AG04450 (cell line): ENCODE measurements at places on chromosomes 12 and 14.

GRCh38 chr14:93305725-93306418, 27.0 kb downstream of the BTBD7 start:
- DNase-seq: no peak

DNA sequence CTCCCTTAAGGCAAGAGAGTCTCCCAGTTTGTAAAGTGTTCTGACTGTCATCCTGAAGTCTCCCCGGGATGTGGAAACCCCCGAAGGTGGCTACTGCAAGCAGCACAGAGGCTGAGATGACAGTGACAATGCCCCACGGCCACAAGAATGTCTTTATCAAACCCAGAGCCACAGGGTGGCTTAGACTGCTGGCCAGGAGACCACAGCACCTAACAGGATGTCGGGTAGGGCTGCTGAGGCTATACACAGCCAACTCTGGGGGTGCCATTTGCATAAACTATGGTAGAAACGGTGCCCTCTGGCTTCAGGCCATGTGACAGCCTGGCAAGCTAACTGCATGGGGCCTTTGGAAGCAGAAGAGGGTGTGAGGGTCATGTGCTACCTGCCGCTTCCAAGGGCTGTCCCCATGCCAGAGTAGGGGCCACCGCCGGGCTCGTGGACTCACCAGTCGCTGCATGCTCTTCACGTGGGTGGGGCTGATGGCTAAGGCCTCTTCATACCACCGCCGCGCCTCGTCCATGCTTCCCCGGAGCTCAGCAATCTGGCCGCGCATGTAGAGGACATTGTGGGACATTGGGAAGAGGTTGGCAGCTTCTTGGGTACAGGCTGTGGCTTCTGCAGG, 180.9 kb downstream of the CALM1 start:
- DNase-seq: no peak

DNA sequence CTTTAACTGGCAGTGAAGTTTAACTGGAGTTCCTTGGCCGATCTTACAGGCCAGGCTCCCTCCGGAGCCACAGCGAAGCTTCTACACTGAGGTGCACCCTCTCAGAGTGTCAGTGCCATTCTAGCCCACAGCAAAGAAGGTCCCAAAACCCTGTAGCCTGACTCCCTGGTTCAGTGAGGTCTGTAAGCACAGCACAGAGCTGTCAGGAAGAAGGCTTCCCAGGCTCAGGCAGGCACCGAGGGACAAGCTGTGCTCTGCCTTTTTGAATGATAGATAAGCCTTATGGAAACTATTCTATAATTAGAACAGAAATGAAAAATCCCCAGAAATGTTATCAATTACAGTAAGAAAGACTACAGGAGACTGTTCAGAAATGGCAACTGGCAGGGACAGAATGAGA, 40.2 kb downstream of the MOK start:
- DNase-seq: no peak

DNA sequence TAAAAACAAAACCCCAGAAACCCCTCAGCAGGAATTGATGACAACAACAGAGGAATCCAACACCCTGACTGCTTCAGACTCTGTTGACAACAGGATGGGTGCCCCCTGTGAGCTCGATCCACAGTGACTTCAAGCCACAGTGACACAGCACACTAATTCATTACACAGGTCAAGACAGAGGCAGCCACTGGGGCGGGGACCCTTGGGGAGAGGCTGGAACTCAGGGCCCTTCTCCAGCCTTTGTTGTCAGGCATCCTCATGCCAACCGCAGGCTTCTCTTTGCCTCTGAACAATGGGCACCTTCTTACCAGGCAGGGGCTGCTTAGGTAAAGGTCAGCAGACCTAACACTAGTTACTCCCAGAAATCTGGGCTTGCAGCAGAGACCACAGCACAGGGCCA, 37.6 kb downstream of the ACADS start:
- DNase-seq: no peak

DNA sequence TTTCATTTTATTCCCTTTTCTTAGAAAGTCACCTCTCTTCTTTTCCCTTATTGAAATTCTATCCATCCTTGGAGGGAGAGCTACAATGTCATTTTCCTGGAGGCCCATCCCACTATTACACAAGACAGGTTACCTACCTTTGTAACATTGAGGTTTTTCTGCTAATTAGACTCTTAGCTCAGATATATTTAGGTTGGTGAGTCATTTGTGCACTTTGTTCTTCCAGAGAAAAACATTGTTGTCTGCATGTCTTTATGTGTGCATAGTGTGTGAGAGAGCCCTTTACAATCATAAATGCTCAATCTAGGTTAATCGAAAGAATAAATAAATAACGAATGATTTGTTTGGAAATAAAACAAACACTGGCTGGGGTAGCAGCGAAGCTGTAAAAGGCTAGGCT, 191.8 kb downstream of the DACT1 start:
- no peak for DNase-seq

- no peak for DNase-seq
These were observed 6.8 kb downstream of the KIF26A start for GRCh38 chr14:104144911-104145825.

DNA sequence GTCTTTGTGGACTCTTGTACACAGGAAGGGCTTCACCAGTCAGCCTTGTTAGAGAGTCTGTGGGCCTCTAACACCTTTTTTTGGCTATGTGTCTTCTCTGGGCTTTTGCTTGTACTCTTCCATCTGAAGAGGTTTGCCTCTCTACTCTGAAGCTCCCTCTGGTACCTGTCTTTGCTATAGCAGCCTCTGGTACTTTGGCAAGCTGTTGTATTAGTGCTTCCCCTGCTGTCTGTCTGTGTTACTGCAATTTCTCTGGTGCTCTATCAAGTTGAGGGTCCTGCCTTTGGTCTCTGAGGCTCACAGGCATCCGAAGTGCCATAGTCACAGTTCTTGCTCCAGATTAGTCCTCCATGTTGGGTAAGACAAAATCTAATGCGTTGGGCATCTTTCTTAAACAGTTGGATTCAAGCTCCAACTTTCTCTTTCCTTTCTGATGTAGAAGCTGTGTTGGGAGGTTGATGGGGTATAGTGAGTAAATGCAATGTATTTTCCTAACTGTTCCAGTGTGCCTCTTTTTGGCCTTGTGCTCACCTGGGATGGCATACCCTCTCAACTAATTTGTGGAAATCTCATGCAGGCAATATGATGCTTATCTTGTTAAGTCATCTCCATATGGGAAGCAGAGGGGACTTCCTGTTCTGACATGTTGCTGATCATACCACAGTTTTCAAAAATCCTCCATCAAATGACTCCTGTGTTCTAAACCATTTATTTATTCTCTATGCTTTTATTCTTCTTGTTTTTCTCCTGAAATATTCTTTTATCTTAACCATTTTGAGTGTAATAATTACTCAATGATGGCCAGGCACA, 88.8 kb downstream of the ATF7IP start:
- no peak for DNase-seq

GRCh38 chr12:34296143-34297041, 274.1 kb downstream of the ALG10 start:
- DNase-seq: no peak

DNA sequence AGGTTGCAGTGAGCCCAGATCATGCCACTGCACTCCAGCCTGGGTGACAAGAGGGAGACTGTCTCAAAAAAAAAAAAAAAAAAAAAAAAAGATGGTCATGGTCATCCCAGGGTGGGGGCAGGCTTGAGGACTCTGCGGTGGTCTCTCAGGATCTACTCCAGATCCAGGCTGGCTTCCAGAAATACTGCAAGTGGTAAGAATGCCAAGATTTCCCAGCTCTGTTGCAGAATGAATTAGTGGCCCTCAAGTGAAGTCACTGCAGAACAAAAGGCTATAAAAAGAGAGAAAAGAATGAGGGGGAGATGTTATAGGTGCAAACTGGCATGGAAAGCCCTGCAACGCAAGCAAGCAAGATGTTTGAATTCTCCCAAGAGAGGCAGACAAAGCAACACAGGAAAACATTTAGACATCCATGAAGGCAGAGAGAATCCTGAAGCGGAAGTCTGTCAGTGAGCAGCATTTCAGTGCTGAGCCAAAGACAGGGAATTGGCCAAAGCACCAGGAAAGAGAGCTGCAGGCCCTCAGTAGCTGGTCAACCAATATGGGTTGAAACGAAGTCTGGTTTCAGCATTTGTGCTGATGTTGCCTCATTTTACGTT, 31.9 kb upstream of the ETFBKMT start:
- no peak for DNase-seq

GRCh38 chr12:62716866-62717525, 218.0 kb downstream of the PPM1H start:
- no peak for DNase-seq

- DNase-seq: no peak
These were observed 76.4 kb downstream of the FOXN4 start for GRCh38 chr12:109232731-109233130.

DNA sequence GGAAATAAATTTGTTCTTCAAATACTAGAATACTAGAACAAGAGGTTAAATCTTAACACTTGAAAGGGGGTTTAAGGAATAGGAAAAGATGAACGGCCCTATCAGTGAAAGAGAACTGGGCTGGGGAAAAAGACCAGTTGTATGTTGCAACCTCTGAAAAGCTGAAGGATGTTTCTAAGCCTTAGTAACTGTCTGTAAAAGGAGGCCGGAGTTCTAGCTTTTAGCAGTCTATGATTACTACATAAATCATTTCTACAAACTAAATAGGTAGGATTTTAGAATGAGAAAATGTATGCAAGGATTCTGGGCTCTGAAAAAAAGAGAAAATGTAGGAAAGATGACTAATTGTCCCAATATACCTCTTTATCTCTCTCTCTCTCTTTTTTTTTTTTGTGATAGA, 4.9 kb downstream of the CERS5 start:
- no peak for DNase-seq

DNA sequence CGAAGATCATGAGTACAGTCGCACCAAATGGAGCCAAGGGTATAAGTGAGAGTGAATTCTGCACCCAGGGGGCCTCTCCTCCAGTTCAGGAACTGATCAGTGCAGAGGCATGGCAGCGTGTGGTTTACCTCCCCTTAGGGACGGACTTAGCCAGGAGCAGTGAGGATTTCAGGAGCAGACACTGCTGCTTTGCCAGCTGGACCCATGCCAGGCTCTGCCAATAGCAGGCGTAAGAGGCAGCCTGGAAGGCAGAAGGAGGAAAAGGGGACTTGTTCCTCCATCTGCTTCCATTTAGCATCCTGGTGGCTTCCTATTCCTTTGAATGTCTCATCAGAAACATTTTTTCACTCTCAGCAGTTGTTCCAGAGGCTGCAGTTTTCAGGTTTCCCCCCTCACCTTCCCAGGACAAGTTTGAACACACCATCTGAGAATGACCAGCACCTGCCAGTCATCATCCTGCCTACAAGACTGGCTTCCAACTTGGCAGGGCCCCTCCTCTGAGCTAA, 137.0 kb upstream of the LMNTD1 start:
- DNase-seq: no peak

GRCh38 chr12:88361493-88361892, 218.8 kb downstream of the KITLG start:
- no peak for DNase-seq

DNA sequence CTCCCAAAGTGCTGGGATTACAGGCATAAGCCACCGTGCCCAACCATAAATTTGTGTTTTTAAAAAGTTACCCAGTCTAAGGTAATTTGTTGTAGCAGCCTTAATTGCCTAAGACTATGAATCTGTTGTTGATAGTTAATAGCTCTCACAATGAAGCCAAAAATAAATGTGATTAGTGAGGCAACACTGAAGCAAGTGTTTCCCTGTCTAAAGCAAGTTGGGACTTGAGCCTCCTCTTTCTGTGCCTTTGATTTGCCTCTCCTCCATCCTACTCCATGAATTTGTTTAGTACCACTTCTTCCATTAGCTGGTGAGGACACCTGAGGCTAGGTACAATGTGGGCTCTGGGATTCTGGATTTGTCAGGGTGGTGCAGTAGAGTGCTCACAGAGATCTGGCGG, 36.8 kb downstream of the DAAM1 start:
- no peak for DNase-seq

DNA sequence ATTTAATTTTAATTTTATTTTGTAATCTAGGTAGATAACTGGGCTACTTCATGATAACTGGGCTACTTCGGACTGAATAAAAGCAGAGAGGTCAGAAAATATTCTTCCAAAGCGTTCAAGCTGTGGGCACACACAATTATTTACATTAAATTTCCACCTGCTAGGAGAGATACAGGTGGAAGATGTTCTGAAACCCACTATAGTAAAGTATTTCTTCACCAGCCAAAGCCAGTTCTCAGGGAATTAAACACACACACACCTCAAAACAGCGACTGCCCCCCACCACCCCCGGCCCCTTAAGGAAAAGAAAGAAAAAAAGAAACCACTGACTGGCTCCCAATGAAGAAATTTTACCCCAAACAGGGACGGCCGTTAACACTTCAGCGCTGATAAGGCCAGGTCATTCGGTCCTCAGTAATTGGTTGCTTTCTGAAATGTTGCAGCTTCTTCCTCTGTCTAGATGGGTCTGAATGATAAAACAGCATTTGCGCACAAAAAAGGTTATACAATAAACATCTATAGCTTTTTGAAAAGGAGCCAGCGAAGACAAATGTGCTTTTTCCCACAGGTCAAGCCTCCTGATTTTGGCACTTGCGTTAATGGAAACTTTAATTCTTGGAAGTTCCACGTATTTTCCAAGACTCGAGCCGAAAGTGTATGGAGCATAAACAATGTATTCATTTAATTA, 771 bp upstream of the KCNJ8 start:
- DNase-seq: no peak

- DNase-seq: no peak
These were observed 178.1 kb upstream of the ARHGAP5 start for GRCh38 chr14:31898838-31899528.

GRCh38 chr12:75853626-75854025, 177.9 kb downstream of the PHLDA1 start:
- no peak for DNase-seq

DNA sequence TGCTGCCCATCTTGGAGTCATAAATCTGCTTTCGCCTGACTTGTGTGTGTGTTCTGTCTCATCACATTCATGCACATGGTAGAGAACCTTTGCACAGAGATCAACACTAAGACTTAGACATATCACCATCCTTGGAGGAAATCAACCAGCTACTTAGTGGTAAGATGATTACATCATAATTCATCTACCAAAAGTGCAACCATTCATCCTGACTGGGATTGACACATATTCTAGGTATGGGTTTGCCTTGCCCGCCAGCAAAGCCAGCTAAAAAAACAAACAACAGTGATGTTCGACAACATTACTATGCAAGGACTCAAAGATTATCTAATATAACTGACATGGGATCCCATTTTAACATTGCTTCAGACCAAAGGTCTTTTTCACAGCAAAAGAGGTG, 228.7 kb downstream of the NUAK1 start:
- no peak for DNase-seq

DNA sequence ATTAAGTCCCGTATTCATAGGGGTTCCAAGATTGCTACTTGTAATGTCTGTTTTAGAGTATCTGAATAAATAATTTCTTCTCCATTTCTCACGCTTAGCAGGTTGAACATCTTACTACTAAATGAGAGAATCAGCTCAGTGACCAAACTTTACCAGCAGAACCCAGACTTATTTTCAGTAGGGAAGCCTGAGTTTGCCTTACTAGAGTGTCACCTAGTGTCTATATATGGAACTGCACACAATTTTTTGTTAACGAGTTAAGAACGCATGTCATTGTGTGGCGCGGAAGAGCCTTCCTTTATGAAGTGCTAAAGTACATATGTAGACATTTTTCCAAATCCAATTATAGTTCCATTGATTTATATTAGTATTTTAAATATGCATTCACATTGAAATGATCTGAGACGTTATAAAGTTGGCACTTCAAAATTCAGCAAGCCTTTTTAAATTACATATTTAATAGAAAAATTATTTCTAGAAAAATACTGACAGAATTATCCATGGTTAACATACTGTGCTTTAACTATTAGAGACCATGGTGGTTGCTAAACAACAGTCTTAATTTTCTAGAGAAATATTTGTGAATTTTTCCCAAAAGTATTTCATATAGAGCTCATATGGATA, 88.3 kb downstream of the RPS29 start:
- DNase-seq: peak; percentile 37
